Airway epithelial cell (primary cell): ENCODE measurements at places on chromosomes 2 and 18. TPM values are rescaled to one million over a fixed set of nuclear protein-coding genes. Genes with fewer than 3 reads are reported as not detected.

The USP14 gene
- 16.7 and 25.5 TPM in 2 replicates for total RNA-seq

The CNTNAP5 gene
- total RNA-seq: not detected in 2 replicates

The SKOR2 gene
- total RNA-seq: not detected in 2 replicates

The MERTK gene
- 2.3 and 2.8 TPM in 2 replicates for total RNA-seq

The ZNF397 gene
- total RNA-seq: 7.2 and 7.5 TPM in 2 replicates

The DIPK1C gene
- total RNA-seq: not detected in 2 replicates

The GPR39 gene
- total RNA-seq: 9.3 and 10.9 TPM in 2 replicates

The CCDC102B gene
- total RNA-seq: 0.92 and 3.6 TPM in 2 replicates

The IKZF2 gene
- 14.9 and 20.2 TPM in 2 replicates for total RNA-seq

The BCL2 gene
- 0.78 and 2.7 TPM in 2 replicates for total RNA-seq

The TCF23 gene
- total RNA-seq: not detected in 2 replicates

The FBLN7 gene
- 0.14 TPM in 1 of 2 replicates, not detected in the other for total RNA-seq

The TNFRSF11A gene
- total RNA-seq: 3.5 and 4.0 TPM in 2 replicates

The TMEM182 gene
- 1.6 and 2.5 TPM in 2 replicates for total RNA-seq

The RGPD3 gene
- 0.09 and 0.14 TPM in 2 replicates for total RNA-seq

The DTNA gene
- total RNA-seq: 2.8 and 5.1 TPM in 2 replicates
